GOT3 (cell line): ENCODE measurements at places on chromosomes 13 and 19.

DNA sequence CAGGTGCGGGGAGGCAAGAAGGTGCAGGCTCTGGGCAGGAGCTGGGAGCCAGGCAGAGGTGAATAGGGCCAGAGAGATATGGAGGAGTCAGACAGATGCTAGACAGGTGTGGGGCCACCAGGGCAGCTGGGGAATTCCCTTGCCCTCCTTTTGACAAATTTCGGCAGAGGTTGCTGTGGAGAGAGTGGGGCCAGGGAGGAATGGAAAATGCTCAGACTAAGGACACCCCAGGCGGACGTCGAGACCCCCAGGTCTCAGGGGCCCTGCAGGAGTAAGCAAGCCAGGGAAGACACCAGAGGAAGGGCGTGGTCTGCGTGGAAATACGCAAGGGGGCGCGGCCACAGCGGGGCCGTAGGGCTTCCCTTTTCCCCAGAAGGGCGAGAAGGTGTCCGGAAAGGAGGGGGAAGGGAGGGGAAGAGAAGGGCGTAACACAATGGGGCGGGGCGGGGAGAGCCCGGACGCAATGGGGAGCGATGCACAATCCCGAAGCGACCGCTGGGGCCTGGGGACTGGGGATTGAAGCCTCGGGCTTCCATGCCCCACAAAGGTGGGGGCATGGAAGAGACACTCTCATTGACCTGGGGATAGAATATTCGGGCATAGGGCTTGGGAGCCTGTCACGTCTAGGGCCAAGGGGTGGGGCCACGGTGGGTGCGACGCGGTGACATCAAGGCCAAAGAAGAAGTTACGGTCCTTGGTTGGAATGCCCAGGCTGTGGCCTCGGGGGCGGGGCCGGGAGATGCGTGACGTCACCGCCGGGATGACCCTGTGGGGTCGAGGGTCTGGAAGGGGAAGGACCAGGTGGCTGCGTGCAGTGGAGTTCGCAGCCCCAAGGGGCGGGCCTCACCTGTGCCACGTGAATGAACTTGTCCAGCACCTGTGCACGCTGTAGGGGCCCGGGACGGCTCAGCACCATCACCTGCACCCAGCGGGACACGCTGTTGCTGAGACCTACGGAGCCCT lies 8.2 kb downstream of the RASGRP4 start:
- DNase-seq = no peak

DNA sequence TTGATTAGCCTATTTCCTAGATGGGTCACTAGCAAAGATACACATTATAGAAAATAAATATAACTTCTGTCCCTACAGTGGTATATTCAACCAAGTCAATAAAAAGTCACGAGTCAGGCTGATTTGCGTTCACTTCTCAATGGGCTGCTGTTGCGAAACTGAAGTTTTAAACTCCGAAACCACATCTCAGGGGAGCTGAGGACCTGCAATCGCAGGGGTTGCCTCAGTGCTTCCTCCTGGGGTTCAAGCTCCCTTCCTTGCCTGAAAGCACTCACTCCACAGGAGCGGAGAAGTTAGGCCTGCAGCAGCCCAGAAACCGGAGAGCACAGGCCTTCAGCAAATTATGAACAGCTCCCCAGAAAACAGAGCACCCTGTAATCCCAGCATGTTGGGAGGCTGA lies 39.6 kb downstream of the RAB20 start:
- no peak for DNase-seq

DNA sequence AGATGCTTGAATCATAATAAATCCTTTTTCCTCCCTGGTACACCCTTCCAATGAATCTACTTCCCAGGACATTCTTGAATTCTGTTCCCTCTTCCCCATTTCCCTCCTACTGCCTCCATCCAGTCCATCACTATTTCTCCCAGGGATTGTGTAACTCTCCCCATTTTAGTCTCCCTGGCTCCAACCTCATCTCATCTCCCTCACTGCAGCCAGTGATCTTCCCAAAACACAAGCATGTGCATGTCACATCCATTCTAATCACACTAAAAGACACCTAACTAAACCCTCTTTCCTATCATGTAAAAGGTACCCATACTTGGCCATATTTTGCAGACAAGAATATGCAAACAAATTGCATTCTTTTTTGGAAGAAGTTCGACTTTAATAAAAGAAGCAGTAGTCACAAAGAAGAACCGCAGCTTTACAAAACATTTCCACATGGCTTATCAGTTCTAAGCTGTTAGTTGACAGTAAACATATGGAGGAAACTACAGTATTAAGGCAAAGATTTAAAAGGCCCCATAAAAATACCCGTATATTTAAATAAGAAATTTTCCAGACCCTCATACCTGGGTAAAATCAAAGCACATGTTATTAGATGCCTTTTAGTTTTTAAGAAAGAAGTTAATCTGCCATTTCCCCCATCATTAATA lies 111.0 kb downstream of the KCTD12 start:
- DNase-seq = no peak

DNA sequence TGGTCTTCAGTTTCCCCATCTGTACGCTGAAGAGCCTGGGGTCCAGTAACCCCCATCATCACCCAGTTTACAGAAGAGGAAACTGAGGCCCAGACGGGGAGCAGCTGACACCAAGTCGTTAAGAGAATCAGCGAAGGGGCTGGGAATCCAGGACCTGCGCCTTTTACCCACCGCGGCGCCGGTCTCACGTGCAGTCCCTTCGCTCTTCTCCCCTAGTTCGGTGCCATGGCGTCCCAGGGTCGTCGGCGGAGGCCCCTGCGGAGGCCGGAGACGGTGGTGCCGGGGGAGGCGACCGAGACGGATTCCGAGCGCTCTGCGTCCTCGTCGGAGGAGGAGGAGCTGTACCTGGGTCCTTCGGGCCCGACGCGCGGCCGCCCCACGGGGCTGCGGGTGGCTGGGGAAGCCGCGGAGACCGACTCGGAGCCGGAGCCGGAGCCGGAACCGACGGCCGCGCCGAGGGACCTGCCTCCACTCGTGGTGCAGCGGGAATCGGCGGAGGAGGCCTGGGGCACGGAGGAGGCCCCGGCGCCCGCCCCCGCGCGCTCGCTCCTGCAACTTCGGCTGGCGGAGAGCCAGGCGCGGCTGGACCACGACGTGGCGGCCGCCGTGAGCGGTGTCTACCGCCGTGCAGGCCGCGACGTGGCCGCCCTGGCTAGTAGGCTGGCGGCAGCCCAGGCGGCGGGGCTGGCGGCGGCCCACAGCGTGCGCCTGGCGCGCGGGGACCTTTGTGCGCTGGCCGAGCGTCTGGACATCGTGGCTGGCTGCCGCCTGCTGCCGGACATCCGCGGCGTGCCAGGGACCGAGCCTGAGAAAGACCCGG lies 698 bp downstream of the BLOC1S3 start:
- DNase-seq = no peak

GRCh38 chr19:40245506-40246128 lies 19.1 kb upstream of the CCNP start:
- no peak for DNase-seq
